CD8-positive, alpha-beta memory T cell (primary cell): ENCODE measurements at places on chromosomes 3 and 15.

GRCh38 chr3:3664935-3665334 is 134.3 kb upstream of the LRRN1 start:
- no peaks in the 10 kb centered on the region for H3K27me3 ChIP-seq
- H3K4me1 ChIP-seq: no peaks in the 10 kb centered on the region
- H3K4me3 ChIP-seq: no peak overlapping the region
- H3K27ac ChIP-seq: no peak overlapping the region
- no peak for DNase-seq
- H3K36me3 ChIP-seq: no peaks in the 10 kb centered on the region

DNA sequence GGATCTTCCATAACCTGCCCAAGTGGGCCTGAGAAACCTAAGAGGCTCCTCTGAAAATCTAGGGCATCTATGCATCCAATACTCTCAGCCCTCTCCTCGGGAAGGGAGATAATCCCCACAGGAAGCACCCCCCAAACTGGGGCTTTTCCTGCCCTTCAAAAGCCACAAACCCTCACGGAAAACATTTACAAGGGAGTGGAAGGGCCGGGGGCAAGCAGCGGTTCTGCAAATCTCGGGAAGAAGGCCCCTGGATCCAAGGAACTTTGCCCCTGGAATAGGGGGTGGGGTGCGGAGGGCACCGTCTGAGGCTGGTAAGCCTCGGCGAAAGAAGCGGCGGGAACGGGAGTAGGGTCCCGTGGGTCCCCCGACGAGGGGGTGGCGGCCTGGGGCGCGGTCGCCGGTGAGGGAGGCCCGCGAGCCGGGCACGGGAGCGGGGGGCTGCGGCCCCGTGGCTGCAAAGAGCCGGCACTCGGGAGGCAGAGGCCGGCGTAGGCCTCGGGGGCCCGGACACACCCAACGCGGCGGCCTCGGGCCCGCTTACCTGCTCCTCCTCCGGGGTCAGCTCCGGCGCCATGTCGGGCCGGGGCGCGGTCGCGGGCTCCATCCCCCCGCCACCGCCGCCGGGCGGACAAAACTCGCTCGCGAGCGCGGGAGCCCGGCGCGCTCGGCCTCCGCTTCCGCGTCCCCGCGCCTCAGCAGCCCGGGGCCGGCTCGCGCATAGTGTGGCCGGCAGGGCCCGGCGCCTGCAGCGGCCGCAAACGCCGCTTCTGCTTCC is 755 bp downstream of the PTPN9 start:
- peak; percentile 10 for DNase-seq
- peak overlapping the region; percentile 66 for H3K27ac ChIP-seq

GRCh38 chr3:17806876-17807275 is 64.4 kb upstream of the TBC1D5 start:
- no peak overlapping the region for H3K4me3 ChIP-seq
- no peak overlapping the region for H3K27ac ChIP-seq
- H3K4me1 ChIP-seq: peaks cover 4% of the 10 kb centered on the region
- no peak for DNase-seq
- no peaks in the 10 kb centered on the region for H3K36me3 ChIP-seq

DNA sequence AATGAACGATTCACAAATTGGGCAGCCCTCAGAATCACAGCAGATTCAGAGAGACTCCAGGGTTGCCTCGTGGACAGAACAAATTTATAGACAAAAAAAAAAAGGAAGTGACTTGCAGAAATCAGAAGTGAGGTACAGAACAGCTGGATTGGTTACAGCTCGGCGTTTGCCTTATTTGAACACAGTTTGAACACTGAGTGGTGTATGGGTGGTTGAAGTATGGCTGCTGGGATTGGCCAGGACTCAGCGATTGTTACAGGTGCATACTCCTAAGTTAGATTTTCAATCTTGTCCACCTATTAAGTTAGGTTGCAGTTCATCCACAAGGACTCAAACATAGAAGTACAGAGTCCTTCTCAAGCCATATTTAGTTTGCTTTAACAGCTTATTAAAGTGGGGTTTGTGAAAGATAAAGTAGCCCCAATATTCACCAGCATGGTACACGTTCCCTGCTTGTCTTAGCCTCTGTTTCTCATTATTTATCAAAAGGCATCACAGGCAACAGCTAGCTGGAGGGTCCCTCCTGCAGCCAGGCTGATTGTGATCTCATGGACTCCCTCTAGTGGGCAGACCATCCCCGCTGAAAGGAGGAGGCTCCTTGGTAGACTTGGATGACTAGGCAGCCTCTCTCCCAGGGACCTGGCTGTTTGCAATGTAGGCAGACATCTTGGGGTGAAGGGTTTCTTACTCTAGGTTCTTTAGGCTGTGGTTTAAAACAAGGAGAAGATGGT is 17.6 kb upstream of the ALDH1L1 start:
- H3K36me3 ChIP-seq: no peaks in the 10 kb centered on the region
- no peak overlapping the region for H3K27ac ChIP-seq
- H3K4me1 ChIP-seq: no peaks in the 10 kb centered on the region
- DNase-seq: peak; percentile 19

DNA sequence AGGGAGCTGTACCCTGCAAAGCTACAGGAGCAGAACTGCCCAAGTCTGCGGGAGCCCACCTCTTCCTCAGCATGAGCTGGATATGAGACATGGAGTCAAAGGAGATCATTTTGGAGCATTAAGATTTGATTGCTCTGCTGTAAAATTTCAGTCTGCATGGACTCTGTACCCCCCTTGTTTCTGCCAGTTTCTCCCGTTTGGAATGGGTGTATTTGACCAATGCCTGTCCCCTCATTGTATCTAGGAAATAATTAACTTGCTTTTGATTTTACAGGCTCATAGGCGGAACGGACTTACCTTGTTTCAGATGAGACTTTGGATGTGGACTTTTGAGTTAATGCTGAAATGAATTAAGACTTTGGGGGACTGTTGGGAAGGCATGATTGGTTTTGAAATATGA is 18.3 kb downstream of the RNF13 start:
- no peak overlapping the region for H3K27ac ChIP-seq
- H3K4me3 ChIP-seq: no peak overlapping the region
- H3K4me1 ChIP-seq: no peaks in the 10 kb centered on the region
- DNase-seq: no peak
- no peaks in the 10 kb centered on the region for H3K27me3 ChIP-seq

DNA sequence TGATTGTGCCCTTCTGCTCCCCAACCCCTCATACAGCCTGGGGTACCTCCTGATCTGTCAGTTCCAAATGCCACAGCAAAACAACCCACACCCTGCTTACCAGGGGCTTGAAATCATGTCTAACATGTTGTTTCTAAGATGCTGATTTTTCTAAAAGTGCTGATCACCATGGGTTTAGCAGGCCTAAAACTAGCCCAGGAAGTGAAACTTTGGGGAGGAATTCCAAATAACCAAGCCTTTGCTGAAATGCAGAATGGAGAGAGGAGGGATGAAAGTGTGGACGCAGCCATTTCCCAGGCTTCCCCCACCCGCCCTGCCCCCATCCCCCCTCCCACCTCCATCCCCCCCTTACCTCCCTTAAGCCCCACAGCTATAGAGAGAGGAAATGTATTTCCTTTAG is 2.0 kb upstream of the HRH1 start:
- H3K36me3 ChIP-seq: no peaks in the 10 kb centered on the region
- no peaks in the 10 kb centered on the region for H3K4me1 ChIP-seq
- no peak overlapping the region for H3K27ac ChIP-seq
- no peaks in the 10 kb centered on the region for H3K27me3 ChIP-seq

DNA sequence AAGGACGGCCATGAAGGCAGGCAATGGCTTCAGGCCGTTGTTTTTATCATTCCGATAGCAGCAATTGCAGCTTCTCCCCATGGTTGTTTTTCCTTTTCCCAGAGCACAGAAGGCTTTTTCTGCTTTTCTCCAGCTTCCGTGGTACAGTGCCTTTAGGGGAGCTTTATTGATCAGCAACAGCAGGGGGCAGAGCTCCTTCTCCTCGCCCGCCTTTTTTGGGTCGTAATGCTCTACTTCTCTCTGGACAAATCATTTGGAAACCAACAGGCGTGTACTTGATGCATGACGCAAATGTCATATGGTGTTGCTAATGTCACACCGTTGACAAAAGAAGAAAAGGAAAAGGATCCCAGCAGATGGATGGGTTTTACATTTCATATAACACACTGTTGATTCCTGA is 79.7 kb upstream of the SNRK start:
- H3K4me3 ChIP-seq: no peak overlapping the region
- no peaks in the 10 kb centered on the region for H3K36me3 ChIP-seq
- H3K27me3 ChIP-seq: no peaks in the 10 kb centered on the region
- no peak for DNase-seq
- peaks cover 3% of the 10 kb centered on the region for H3K4me1 ChIP-seq
- H3K27ac ChIP-seq: no peak overlapping the region
